DMS53 (cell line): ENCODE measurements at places on chromosomes 6 and 20.

GRCh38 chr6:7145885-7146828, 38.4 kb downstream of the RREB1 start:
- DNase-seq = peak; percentile 88

DNA sequence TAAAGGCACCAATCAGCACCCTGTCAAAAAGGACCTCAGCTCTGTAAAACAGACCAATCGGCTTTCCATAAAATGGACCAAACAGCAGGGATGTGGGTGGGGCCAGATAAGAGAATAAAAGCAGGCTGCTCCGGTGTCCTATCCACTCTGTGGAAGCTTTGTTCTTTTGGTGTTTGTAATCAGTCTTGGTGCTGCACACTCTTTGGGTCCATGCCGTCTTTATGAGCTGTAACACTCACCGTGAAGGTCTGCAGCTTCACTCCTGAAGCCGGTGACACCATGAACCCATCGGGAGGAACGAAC, 7.3 kb upstream of the PXDC1 start:
- DNase-seq = no peak

DNA sequence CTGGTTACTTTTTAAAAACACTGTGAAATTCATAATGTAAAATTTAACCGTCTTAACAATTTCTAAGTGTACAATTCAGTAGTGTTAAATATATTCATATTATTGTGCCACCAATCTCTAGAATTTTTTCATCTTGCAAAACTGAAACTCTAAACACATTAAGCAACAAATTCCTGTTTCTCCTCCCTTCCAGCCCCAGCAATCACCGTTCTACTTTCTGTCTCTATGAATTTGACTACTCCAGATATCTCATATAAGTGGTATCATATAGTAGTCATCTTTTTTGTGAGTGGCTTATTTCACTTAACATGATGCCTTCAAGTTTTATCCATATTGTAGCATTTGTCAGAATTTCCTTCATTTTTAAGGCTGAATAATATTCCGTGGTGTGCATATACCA, 44.7 kb downstream of the RSPH3 start:
- no peak for DNase-seq

DNA sequence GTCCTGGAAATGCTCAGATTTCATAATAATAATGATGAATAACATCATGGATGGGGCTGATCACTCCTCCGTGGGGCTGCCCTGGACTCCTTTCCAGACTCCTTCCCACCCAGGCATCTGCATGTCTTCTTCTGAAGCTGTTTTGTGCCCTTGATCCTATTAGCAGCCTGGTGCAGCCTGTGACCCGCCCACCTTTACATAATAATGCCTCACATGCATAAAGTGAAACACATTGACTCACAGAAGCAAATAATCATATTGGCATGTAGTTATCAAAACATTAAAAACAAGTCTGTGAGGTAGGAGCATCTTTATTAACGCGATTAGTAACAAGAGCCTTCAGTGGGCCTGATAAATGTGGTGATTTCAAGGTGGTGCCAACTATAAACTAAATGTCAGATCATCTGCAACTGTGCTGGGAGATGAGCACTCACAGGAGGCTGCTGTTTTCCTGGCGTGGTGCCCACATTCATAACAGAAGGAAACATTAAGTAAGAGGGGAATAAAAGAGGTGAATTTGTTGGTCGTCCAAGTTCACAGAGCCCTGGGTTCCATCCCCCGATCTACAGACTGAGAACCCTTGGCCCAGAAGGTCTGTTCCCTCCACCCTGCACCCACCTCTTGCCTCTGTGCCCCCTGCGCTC, 344.7 kb downstream of the CDH4 start:
- no peak for DNase-seq

DNA sequence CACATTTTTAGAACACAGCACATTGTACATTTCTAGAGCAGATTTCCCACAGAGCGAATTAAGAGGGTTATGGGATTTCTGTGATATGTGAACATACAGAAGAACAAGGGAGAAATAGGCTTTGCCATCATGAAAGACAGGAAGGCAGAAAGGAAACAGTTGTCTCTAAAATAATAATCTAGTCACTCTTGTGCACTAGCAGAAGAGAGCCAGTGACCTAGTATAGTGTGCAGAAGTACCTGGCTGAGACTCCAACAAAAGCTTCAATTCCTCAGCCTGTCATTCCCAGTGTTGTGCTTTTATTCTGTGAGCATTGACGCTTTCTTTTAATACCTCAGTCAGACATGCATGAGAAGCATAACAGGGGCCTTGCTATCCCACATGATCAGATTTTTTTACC, 17.8 kb upstream of the DCBLD1 start:
- DNase-seq = no peak

GRCh38 chr20:40006168-40006860, 682.7 kb downstream of the MAFB start:
- no peak for DNase-seq

DNA sequence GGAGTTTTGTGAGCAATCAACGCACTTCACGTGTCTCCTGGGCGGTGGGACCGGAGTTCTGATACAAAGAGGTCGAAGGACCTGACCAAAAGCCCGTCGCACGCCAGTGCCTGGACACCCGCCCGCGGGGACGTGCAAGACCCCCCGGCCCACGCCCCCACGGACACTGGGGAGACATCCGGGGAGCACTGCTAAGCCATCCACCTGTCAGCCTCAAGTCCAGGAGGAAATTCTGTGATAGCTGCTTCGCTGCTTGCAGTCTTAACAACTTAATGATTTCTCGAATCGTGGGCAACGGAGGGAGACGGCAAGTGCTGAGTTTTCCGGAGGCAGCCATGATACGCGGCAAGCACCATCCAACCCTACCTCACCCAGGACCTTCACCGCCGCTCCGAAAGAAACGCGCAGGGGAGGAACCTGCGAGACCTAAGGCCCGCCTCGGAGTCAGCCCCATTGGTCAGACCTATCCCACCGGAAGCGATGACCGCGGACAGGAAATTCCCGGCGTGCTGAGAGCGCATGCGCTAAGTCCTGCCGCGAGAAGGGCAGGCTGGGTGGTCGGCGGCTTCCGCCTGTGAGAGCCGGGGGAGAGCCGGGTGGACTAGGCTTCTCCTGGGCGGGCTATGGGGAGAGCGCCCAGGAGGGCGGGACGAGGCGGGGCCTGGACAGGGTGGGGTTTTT, at the start of gene TFB1M:
TSS of gene TFB1M (minus strand) at position 393 of the 681 bp plus-strand sequence. CDS start at position 337, 56 bp downstream.
- peak; percentile 98 for DNase-seq

DNA sequence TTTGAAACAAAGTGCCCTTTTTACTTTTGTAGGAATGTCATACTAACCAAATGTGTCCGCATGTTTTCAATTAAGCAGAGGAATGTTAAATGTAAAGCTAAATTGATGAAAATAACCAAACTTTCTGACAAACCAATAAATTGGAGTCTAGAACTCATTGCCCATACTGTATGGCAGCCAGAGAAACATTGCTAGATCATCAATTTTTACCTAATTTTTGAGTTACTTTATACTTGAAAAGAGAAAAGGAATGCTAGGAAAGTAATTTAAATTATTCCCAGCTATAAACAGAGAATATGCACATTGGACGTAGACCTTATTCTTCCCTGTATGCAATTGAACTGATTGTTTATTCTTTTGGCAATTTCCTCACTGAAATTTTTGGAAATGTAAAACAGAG, 44.4 kb downstream of the RPS12 start:
- no peak for DNase-seq

GRCh38 chr6:168308390-168309144, 11.0 kb downstream of the DACT2 start:
- no peak for DNase-seq

- DNase-seq = no peak
Observed at GRCh38 chr20:59813948-59814839, 119.2 kb downstream of the SYCP2 start.

DNA sequence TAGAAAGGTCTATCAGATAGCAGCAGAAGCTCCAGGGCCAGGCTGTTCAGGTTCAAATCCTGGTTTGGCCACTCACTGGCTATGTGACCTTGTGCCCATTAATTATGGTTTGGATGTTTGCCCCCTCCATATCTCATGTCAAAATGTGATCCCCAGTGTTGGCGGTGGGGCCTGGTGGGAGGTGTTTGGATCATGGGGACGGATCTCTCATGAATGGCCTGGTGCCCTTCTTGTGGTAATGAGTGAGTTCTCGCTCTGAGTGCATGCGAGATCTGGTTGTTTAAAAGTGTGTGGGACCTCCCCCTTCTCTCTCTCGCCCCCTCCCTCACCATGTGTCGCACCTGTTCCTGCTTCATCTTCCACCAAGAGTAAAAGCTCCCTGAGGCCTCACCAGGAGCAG, 240.9 kb downstream of the LRFN2 start:
- no peak for DNase-seq

GRCh38 chr6:106488494-106489370, 128.2 kb downstream of the CRYBG1 start:
- peak; percentile 11 for DNase-seq

- DNase-seq = no peak
Observed at GRCh38 chr6:127897484-127897883, 3.4 kb downstream of the THEMIS start.

- no peak for DNase-seq
Observed at GRCh38 chr6:39211183-39211582, 18.1 kb downstream of the KCNK5 start.

GRCh38 chr6:93894521-93894920, 475.2 kb upstream of the EPHA7 start:
- no peak for DNase-seq

GRCh38 chr20:32999603-33000250, 4.5 kb downstream of the SUN5 start:
- no peak for DNase-seq

DNA sequence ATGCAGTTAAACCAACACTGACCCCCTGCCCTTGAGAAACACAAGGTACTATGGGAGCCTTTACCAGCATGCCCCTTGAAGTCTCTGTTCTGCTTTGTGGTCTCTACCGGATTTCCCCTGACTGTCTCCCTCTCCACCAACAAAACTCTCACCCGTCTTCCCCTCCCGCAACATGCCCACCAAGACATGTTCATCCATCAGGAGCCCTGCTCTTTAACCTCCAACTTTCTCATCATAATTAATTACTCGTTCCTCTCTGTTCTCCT, 1.1 kb downstream of the ZNF165 start:
- DNase-seq = no peak

DNA sequence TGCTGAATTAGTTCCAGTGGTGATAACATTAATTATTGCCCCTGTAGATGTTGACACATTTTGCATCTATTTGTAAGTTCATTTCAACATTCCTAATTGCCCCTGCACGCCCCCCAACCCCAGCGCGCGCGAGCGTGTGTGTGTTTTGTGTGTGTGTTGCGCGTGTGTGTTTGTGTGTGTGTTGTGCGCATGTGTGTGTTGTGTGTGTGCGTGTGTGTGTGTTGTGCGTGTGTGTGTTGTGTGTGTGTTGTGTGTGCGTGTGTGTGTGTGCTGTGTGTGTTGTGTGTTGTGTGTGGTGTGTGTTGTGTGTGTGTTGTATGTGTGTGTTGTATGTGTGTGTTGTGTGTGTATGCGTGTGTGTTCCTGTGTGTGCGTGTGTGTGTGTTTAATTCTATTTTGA, 245.7 kb upstream of the GMDS start:
- no peak for DNase-seq

- DNase-seq = peak; percentile 70
Observed at GRCh38 chr6:7992002-7992815, 72.0 kb downstream of the BLOC1S5 start.

GRCh38 chr20:64099086-64099786, 8.1 kb downstream of the NPBWR2 start:
- no peak for DNase-seq

- DNase-seq = no peak
Observed at GRCh38 chr6:120951258-120951657, 383.0 kb downstream of the TBC1D32 start.

GRCh38 chr20:57964011-57964862, 254.4 kb upstream of the PMEPA1 start:
- DNase-seq = no peak

DNA sequence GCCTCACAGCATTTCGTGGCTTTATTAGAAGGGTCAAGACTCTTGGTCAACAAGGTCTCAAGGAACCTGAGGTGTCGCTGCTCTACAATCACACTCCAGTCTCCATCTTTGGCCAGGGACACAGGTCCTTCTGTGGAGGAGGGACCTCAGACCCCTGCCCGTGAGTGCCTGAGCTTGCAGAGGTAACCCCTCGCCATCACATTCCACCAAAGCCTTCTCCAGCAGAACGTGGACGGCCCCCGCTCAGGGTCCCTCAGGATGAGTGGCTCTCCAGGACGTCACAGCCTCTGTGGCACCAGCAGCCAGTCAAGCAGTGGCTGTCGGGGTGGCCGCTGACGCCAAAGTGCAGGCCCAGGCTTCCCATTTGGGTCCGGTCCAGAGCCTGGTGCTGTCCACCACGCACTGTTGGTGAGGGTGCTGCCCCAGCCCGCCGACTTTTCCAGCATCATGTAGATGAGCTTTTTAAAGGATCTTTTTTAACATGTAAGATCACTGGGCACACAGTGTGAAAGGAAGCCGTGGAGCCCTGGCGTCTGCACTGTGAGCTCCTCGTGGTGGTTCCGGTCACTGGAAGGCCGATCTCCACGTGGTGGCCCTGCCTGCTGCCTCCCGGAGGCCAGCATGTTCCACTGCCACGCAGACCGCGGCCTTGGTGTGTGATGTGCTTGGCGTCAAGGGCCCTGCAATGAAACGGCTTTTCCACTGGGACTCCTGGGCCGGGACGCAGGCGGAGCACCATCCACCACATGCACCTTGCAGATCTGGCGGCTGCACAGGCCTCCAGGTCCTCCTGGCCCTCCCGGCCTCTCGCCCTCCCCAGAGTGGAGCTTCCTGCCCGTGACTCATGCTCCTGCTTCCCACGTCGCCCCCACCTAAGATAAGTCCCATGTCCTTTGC, 8.3 kb upstream of the KIF25 start:
- DNase-seq = no peak

GRCh38 chr6:14132244-14132920, 14.8 kb downstream of the CD83 start:
- DNase-seq = no peak

DNA sequence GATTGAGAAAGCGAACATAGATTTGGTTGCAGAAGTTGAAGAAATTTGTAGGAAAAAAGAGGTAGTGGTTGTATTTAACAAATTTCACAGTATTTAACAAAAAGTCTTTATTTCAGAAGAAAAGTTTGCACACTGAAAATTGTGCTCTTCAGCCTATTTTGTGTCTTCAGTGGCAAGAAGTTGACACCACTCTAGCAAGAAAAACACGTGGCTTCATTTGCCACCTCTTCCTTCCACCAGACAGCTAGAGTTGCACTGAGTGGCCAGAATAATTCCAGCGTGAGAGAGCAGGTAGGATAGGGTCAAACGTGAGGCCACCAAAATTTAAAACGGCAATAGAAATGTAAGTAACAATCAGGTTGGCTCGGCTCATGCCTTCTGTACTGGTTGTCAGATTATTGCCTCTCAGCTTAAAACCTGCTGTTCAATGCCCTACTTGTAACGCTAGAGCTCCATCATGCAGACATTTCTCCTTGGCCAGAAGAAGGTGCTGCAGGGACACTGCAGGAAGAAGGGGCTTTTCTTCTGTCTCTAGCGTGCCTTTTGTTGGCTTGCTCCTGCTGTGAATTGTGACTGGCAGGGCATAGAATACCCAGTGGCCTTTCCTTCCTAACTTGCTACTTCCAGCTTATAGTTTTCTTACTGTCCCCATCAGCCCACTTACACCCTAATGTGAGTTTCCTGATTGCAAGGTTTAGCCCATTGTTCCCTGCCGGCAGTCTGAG, 12.1 kb downstream of the TRAPPC3L start:
- no peak for DNase-seq

- DNase-seq = no peak
Observed at GRCh38 chr6:168570211-168570610, 129.2 kb downstream of the SMOC2 start.
